Activated T-cell treated with anti-CD3 and anti-CD28 coated beads for 48 hours (primary cell): ENCODE measurements at places on chromosomes 16 and 17.
A peak's percentile ranks its signal among the peaks of the same experiment; 100 is the strongest.

DNA sequence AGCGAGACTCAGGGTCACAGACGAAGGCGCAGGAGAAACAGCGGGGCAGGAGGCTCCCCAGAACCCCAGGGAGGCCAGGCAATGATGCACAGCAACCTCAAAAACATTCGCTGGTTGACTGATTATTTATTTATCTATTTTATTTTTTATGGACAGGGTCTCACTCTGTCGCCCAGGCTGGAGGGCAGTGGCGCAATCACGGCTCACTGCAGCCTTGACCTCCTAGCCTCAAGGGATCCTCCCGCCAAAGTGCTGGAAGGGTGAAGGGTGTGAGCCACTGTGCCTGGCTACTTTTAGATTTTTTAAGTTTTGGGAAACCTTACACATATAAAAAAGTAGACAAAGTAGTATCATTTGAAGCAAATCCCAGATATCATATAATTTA lies 83.5 kb downstream of the ZNF778 start:
- no peak for DNase-seq

DNA sequence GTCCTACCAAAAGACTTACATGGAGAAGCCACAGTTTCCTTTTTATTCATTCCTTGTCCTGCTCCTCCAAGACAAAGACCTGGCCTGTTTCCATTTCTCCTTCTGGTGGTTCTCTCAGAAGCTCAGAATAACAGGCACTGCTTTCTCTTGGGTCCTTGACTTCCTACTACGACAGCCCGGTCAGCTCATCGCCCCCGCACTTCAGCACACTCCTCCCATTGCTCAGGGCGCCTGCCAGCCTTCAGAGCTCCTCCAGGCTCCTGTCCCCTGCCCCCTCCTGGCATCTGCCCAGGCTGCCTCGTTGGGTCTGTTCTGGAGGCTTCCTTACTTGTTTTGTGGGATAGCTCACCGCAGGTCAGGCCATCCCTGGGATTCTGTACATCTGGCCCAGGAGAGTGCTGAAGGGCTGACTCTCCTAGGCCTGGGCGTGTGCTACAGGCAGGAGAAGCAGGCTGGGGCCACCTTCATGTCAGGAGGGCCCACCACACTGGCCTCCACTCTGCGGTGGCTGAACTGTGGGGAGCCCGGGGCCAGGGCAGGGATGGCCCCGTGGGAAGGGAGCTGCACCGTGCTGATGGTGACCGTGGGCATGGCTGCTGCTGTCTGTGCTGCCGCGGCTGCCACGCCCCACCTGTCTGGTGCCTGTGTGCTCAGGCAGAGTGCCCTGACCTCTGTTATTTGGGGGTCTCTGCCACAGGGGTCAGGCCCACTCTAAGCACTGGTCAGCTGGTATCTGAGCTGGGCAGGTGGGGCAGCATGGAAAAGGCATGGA lies 17.7 kb downstream of the TCF25 start:
- DNase-seq: no peak

DNA sequence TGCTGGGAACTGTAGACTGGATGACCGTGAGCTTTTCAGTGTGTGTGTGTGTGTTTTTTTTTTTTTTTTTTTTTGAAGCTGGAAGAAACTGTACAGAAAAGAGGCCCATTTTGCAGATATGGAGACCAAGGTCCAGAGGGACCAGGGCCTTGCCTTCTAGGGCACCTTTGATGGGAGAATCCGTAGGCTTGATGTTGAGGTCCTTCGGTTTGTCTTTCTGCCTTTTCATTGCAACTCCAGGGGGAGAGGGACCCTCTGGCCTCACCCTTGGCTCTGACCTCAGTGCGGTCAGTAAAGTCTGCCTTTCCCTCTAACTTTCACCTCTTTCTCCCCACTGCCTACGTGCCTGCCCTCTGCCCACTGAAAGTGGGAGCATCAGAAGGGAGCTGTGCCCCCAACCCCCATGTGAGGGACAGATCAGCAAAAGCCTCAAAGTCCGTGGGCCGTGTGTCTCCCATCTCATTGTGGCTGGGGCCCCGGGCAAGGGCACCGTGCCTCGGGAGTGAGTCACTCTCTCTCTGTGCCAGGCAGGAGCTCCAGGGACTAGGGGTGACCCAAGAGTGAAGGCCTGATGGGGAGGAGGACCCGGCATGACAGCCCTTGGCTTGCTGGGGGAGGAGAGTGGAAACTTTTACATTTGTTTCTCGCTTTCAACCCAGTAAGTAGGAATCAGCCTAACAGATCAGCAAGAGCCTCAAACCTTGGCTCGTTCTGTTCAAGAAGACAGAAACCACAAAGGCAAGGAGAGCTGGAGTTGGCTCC lies 123.6 kb downstream of the CMIP start:
- DNase-seq: peak; percentile 68

GRCh38 chr17:72175787-72176515 lies 55.1 kb downstream of the SOX9 start:
- no peak for DNase-seq

GRCh38 chr17:29091606-29092289 lies 48.8 kb downstream of the PIPOX start:
- no peak for DNase-seq

DNA sequence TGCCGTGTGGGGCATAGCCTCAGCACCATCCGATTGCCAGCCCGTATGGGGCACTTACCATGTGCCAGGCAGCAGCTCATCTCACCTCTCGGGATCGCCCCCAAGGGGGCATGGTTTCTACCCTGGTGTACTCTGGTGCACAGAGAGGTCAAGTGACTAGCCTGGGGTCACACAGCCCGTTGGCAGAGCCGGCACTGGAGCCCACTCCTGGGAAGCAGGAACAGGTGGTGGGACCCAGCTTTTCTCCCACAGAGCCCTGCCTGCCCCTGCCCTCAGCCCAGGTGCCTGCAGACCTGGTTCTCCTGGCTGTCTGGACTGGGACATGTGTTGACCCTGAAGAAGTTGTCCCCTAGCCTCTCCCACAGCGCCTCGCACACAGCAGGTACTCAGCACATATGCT lies 141.8 kb upstream of the CIBAR2 start:
- no peak for DNase-seq

DNA sequence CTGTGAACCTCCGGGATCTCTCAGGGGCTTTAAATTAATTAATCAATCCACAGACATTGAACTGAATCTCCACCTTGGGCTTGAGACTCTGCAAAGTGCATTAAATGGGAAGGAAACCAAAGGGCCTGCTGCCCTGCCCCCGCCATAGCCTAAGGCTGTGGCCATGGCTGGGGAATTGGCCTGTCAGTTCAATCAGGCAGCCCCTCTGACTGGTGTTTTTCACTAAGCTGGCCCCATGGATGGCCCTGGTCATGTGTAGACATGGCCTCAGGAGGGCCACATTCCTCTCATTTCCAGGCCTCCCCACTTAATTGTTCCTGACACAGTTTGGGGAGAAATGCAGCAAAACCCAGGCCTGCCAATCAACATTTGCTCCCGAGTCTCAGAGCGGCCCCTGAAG lies 499.8 kb downstream of the WWOX start:
- DNase-seq: no peak

DNA sequence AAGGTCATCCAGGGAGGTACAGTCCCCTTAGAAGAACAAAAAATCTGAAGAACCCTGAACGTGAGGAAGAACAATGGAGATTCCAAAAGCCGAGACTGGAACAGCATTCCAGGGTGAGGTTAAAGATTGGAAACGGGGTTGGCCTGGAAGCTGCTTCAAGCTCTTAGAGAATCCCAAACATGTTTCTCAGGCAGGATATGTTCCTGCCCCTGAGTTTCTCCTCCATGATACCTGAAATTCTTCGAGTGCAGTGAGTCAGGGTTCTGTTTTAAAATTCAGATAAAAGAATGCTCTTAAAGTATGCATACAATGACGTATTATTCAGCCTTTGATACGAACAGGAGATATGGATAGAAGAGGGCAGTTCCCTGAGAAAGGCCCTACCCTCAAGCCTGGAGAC lies 293.1 kb downstream of the HS3ST3B1 start:
- DNase-seq: no peak

DNA sequence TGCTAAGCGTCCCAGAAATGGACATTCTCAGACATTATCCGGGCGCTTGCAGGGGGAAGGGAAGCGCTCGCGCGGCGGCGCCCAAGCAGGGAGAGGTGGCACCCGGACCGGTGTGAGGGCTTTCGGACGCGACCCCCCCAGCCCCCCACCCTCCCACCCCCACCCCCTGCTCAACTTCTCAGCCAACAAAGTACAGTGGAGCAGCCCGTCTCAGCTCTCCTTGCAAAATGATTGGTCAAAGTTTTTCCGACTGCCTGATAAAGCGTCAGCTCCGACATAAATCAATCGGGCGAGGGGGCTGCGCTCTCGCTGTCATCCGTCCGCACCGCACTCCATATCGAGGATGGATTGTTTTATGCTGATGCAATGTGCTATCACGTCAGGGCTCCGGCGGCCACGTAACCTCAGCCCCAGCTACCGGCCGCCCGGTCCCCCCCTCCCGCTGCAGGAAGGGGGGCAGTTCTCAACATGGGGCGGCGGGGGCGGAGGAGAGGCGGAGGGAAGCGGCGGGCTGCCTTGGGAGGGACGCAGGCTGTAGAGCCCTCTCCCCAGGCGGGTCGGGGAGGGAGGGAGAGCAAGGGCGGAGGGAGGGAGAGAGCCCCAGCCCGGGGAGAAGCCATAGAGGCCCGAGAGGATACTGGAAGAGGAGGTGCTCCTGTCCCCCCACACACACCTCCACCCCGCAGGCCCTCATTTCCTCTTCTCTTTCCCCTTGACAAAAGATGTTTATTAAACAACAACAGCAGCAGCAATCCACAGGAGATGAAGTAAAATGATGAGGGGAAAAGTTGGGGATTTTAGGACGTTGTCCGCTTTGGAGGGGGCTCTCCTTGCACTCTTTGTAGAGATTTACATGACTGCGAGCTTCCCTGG lies at the start of gene HOXB9:
HOXB9 (minus strand) TSS at position 114 of the 873 bp plus-strand sequence; CDS start at position 25, 89 bp downstream.
- no peak for DNase-seq

DNA sequence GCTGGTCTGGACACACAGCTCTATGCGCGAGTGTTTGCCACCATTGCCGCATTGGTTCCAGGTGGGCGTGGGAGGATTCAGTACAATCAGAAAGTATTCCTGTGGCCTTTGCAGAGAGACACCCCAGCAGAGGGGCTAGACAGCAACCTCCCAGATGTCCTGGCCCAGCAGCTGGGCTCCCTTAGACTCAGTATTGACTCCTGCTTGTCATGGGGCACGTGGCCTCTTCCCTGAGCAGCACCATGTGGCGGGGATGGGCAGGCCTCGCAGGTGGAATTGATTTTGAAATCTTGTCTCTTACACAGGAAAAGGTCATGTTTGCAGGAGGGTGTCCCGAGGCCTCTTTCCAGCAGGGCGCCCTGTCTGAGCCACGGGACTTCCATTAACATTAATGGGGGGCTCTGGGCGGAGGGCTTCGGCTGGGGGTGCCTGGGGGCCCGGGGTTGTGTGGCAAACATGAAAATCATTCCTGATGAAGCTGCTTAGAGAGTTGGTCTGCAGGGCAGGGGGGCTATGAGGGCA lies 96.4 kb downstream of the C16orf78 start:
- no peak for DNase-seq

GRCh38 chr17:74383141-74383540 lies 15.8 kb downstream of the GPR142 start:
- no peak for DNase-seq

- no peak for DNase-seq
These were observed 15.0 kb downstream of the SLC7A5 start for GRCh38 chr16:87854053-87854906.

GRCh38 chr16:57984443-57985203 lies 13.7 kb upstream of the CNGB1 start:
- peak; percentile 90 for DNase-seq

- peak; percentile 36 for DNase-seq
These were observed 650 bp downstream of the KIAA0753 start for GRCh38 chr17:6639586-6640535.

DNA sequence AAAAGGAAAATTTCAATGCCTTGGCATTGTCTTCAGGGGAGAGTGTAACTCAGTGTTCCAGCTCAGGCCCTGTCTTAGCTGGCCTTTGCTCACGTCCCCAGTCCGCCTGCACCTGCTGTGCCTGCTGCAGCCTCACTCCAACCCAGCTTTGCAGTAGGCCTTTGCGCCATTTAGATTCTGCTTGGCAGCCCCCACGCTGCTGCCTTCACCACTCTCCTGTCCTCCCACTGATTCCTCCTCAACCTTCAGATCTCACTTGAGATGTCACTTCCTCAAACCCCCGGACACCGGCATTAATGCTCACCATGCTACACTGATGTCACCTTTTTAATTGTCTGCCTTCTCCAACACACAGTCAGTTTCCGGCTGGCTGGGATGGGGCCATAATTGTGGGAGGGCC lies 166.2 kb downstream of the SHISA9 start:
- DNase-seq: no peak

GRCh38 chr17:58902322-58902721 lies 146.7 kb downstream of the PPM1E start:
- DNase-seq: no peak

- no peak for DNase-seq
These were observed 286.5 kb downstream of the HS3ST4 start for GRCh38 chr16:25978218-25978617.

- no peak for DNase-seq
These were observed 31.6 kb upstream of the CDH15 start for GRCh38 chr16:89139907-89140361.

DNA sequence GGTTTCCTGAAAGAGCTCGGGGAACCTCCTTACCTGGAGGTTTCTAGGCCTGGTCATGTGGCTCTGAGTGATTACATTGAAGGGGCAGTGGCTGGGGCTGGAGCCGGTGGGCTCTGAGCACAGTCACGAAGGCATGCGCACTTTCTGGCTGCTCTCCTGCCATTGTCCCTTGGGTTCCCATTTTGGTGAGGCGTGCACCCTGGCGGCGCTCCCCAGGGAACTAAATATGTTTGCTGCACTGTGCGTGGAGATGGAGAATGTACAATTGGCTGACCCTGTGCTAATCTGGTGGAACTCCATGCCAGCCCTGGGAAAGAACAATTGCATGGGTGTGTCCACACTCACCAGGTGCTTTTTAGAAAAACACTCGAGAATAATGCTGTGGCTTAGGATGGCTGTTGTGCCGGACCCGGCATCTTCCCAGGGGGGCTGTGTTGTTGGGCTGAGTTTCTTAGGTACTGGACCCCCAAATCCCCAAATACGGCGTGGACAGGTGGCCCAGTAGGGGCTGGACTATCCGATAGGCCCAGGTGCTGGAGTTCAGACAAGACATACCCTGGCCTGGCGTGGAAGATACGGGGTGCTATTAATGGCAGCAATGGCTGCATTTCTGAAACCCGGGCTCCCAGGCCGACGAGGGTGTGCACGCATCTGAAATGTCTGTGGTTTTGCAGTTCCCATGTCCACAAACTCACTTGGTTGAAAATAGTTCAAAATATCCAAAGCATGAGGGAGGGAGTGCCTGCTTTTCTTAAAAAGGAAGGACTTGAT lies 230.5 kb downstream of the SEC14L1 start:
- DNase-seq: no peak

GRCh38 chr17:62704381-62704971 lies 77.0 kb downstream of the MRC2 start:
- DNase-seq: no peak

DNA sequence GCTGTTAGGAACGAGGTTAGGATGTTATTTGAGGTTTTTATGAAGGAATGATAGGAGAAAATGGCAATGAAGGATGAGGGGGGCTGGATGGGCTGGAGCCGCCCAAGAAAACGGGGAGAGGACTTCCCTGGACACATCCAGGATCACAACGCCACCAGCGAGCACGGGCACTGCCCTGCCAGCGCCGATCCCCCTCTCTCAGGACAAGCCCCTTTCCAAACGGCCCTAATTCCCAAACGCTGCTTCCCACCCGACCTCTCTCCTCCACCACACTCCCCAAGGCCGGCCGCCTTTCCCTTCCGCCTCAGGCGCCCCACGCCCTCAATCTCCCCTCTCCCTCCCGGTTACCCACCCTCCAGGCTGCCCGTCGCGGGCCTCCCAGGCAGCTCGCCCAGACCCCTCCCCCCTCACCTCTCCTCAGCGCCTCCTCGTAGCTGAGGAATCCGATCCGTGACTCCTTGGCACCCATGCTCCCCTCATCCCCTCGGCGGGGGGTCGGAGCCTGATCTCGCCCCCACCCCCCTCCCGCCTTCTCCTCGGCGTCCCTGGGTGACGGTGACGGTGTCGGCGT lies 377 bp downstream of the USP32 start:
- DNase-seq: no peak
